CD4-positive, alpha-beta T cell (primary cell): ENCODE measurements at places on chromosomes 5 and 9. TPM values are rescaled to one million over a fixed set of nuclear protein-coding genes. Genes with fewer than 3 reads are reported as not detected.

DNA sequence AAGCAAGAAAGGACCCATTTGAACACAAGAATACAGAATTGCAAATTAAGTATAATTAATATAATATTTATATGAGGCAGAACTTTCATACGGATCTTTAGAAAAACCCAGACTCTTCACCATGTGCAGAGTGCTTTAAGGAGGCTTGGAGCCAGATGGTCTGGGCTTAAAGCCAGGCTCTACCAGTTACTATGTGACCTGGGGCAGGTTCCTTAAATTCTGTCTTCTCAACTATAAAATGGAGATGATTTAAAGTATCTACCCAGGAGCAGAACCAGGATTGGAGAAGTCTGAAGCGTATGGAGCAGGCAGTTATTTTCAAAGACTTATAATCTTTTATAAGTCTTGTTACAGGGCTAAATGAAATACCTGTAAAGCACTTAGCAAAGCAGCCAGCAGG lies 202.1 kb downstream of the TSSK1B start:
- DNase-seq, result no peak

OR13C3 gene
- total RNA-seq, result not detected

DNA sequence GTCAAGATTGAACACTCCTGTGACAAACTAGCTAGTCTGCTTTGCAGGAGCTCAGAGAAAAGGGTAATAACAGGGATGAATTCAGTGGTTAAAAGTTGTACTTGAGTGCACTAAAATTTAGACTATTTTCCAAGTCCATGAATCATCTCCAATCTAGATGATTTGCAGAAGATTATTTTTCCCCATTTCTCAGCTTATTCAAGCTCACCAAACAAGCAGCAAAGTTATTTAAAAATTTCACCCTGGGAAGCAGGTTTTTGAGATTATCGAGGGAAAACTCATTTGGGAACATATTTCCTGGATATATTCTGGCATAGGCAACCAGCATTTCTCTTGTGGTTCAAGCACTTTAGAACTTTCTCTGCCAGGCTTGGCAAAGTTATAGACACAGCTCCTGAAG lies 311.4 kb downstream of the TLE1 start:
- no peak for DNase-seq

- DNase-seq, result no peak
These were observed 125.4 kb downstream of the PARP8 start for GRCh38 chr5:50791813-50792212.

DNA sequence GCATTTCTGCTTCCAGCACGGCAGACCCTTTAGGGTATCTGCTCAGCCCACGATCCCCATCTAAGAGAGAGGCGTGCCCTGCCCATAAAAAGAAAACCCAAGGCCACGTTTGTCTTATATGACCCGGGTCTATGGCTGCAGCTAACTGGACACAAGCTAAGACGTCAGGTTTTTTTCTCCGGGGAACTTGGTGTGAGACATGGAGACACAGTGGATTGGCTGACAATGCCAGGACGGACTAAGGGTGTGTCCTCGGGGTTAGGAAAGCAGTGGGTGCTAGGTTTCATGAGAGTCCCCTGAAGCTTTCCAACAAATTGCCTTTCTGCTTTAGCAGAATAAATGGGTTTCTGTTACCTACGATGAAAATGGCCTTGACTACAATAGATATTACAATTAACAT lies 7.1 kb upstream of the FBP2 start:
- no peak for DNase-seq

DNA sequence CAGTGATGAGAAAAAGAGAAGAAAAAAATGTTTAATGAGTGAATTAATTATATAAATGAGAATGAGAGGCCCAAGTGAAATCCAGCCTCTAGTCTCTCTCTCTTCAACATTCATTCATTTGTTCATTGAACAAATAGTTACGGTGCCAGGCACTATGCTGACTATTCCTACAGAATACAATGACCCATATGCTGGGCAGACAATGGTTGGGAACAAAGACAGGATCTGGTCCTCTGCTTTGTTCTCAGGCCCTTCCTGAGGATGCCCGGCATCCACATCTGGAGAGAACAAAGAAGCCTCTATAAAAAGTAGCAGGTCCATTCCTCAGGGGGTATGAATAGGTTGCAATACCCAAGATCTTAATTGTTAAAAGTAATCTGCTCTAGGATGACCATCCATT lies 6.9 kb downstream of the ADAM19 start:
- no peak for DNase-seq

DNA sequence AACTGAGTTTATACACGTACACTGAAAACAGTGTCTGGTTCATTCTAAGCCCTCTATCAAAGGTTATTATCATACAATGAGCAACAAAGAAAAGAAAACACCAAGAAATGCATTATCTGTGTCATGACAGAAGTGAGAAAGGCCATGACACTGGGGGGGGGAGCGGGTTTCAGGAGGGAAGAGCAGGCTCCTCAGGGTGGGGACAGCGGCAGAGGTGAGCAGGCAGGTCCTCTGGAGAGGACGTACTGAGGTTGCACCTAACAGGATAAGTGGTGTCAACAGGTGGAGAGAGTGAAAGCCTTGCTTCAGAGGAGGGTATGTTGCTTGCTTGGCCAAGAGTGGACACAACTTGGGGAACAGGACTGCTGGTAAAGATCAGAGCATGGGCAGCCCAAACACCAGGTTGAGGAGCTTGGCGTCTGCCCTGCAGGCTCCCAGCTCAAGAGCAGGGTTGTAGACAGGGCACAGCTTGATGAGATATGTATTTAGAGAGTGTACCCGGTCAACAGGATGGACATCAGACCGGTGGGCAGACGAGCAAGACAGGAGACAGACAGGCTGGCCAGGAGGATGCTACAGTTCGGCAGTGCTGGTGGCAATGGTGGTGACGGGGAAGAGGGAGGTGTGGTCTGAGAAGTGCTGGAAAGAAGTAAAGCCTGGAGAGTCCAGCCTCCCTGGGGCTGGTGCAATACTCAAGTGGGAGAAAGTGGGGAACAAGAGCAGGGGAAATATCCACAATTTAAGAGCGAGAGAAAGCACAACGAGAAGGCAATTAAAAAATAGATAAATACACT lies 10.3 kb downstream of the WHRN start:
- no peak for DNase-seq

DNA sequence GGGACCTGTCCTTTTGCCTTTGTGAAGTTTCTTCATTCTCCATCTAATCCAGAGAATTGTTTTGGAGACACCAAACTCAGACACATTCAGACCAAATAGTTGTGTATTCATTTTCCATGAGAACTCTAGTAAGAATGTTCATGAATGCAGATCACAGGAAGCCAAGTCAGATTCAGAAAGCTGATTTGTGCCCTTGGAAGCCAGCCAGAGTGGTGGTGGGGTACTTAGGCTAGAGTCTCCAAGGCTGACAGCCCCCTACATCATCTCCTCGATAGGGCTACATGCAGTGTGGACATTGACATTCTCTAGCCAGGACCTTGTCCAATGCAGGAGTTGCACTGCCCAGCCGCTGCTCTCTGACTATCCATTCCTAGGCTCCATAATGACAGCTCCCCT lies 137.6 kb downstream of the UGCG start:
- DNase-seq, result no peak

SV2C gene
- 0.08 TPM for total RNA-seq

C7 gene
- total RNA-seq, result not detected

RASGRF2 gene
- 24.9 TPM for total RNA-seq

FYB1 gene
- total RNA-seq, result 478 TPM

- no peak for DNase-seq
These were observed 73.6 kb upstream of the SUSD1 start for GRCh38 chr9:112248722-112249121.

DNA sequence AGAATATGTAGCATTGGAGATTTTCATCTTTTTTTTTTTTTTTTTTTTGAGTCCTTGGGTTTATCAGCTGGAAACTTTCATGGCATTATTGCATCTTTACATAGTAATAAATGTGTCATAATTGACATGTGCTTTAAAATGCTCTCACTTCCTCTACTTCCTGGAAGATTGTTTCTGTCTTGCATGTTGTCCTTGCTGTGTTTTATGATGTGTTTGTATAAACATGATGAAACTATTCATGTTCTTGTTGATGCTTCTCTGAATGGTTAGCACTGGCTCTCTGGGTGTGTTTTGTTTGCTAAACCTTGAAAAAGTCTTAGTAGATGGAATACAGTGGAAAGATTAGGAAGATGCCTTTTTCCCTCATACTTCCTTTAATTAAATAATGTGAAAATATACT lies 87.9 kb downstream of the IQGAP2 start:
- no peak for DNase-seq

HAPLN1 gene
- total RNA-seq, result not detected

DNA sequence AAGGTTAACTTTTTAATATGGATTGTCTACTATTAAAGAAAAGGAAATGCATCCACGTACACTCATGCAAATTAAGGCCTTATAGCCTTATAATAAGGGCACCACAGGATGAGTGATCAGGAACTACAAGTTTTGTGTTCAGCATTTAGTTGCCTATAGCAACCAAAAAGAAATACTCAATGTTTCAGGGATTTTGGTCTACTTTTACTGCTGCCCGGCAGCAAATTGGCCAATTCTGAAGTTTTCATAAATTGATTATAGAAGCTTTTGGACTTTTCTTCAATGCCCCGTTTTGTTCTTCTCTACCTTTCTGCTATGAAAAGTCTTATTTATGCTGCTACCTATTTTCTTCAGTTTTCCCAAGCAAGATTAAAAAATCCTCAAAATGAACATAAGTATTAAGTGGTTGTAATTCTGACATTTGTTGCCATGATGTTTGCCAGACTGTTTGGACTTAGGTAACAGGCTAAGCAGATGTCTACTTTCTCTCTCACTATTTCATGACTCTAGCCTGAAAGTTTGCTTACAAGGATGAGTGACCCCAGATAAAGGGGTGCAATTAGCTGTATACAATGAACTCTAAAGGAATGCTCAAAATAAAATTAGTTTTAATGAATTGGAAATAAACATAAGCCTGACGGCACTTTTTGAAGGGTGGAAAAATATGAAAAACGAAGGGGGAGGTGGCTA lies 391.5 kb upstream of the DAB2 start:
- DNase-seq, result no peak

PRDM9 gene
- total RNA-seq, result not detected

- DNase-seq, result no peak
These were observed 198.4 kb upstream of the SNX2 start for GRCh38 chr5:122576256-122577016.

PIP5K1B gene
- total RNA-seq, result not detected
